ENCODE measurements at places on chromosomes 4 and X.

DNA sequence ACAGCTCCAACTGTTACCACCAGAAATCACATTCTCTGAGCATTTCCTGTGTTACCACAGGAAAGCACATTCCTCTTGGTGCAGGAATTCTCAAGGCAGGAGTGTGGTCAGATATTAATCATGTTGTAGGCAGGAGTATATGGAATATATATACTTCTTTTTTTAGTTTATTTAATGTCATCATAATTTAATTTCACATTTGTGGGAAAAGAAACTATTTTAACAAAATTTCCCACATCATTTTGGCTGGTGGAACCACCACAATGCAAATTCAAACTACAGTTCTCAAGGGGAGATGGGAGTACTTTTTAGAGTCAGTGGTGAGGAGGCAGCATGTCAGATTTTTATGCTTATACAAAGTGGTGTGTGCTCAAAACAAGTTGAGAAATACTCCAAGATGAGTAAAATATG, 139.0 kb downstream of the ATP10D start:
- DNase-seq = no peak

GRCh38 chr4:52566136-52567031, 92.7 kb downstream of the USP46 start:
- no peak for DNase-seq

- no peak for DNase-seq
Observed at GRCh38 chr4:166628454-166628853, 605.8 kb downstream of the SPOCK3 start.

DNA sequence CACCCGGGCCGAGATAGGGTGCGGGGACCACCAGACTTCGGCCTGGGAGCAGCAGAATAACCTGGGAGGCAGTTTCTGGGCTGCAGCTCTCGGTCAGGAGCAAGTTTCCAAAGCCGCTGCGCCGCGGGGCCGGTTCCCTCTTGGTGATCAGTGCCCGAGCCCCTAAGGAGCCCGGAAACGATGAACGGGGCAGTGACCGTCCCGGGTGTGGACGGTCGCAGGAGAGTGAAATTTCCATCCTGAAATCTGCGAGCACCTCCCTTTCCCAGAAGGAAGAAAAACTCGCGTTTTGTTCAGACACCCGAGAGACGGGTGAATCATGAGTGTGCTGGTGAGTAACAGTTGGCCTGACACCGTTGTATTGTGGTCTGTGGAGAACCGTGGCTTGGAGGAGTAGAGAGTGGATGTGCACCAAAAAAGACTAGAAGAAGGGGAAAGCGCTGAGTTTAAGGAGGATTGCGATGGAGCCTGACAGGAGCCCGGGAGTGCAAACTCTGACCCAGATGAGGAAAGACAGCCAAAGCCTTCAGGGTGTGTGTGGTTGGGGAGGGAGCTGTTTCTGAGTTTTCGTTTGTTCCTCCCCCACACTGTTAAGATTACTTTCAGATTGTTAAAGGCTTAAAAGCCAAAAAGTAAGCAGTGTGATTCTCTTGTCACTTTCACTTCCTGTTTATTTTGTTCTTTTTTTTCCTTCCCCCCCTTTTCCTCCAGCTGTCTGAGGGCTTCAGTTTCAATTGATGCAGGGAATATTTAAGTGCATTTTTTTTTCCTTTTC, 828 bp downstream of the MCUB start:
- DNase-seq = peak; percentile 7

DNA sequence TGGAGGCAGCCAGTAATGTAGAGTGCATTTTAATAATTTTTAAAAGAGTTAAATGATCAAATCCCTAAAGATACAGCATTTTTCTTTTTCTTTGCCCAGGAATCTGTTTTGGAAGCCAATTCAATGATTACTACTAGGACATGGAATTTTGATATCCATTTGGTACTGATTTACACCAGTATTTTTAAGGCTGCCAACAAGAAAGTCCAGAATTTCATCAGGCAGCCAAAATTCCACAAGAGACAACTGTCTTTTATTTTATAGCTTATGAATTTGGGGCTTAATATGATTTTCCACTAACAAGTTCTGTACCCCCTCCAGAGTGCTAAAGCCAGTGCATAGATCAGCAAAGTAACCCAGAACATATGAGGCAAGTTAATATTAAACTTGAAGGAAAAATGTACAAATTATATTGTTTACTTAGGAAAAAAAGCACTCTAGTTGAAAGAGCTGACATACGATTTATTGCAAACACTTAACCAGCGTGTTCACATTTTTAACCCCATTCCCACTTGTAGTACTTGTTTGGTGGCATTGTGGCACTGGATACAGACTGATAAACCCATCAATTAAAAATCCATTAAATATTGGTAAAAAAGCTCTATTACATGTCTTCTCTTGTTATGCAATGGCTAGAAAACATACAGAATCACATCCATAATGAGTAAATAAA, 259.7 kb downstream of the DCHS2 start:
- DNase-seq = no peak

DNA sequence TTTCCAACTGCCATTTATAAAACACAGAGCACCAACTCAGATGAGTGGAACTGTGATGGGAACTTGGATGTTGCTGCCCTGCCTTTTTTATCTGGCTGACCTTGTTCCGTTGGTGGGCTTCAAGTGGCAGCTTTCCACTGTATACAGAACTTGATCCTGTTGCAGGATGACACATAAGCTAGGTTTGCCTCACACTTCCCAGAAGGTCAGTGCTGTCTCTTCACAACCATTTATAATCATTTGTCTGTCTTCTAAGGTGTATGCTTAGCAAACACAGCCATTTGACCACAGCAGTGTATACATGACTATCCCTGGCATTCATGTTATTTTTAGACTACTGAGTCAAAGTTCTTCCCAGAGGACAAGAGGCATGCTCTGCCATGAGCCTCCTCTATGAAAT, 20.3 kb downstream of the DGKK start:
- no peak for DNase-seq

DNA sequence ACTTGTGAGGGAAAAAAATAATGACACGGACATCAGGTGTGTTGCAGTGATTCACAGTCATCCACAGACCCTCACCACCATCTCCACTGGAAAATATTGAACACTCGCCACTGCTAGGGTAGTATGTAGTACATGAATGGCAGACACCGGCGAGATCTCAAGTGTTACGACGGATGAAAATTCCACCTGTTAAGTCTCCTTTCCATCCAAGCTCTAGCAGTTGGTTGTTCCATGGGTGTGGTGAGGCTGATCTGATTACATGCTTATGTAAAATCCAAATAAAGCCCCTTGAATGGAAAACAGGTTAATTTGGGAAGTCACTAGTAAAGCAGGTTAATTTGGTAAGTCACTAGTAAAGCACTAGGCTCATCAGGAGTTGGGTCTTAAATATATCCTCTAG, 1.1 kb upstream of the ARMCX4 start:
- DNase-seq = no peak

DNA sequence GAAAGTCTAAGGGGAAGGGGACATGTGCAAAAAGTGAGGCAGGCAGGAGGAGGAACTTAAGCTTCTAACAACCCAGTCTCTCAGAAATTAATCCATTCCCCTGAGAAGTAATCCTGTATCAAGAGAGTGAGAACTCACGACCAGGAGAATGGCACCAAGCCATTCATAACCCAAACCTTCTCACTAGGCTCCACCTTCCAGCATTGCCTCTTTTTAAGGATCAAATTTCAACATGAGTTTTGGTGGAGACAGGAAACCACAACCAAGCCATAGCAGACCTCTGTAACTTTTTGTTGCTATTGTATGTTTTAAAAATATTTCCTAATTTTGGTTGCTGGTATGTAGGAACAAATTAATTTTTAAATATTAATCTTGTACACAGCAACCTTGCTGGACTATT, 32.8 kb downstream of the PASD1 start:
- DNase-seq = no peak

- DNase-seq = no peak
Observed at GRCh38 chr4:6775746-6776145, 6.8 kb upstream of the KIAA0232 start.

DNA sequence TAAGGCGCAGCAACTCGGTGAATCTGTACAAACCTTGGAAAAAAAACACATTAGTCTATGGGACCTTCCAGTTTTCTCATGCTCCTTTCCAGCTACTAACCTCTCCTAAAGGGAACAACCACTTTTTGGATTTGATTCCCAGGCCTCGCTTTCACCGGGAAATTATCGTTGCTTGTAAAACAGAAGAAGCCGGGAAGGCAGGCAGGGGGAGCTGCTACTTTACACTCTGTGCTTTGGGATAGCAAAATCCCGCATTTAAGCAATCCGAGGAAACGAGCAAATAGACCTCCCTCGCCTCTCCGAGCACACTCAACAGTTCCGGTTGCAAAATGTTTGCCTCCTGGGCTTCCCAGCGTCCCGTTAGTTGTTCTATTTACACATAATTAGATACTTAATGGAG, 1.2 kb downstream of the CD38 start:
- DNase-seq = peak; percentile 40
